ENCODE measurements at places on chromosomes 5 and 9.

DNA sequence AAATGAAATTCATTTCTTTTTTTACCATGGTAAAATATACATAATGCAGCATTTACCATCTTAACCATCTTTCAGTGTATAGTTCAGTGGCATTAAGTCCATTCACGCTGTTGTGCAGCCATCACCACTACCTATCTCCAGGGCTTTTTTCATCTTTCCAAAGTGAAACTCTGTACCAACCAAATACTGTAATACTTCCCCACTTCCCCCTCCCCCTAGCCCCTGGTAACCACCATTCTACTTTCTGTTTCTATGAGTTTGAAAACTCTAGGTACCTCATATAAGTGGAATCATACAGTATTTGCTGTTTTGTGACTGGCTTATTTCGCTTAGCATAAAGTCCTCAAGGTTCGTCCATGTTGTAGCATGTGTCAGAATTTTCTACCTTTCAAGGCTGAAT lies 23.4 kb downstream of the SPAAR start:
- DNase-seq, result no peak

DNA sequence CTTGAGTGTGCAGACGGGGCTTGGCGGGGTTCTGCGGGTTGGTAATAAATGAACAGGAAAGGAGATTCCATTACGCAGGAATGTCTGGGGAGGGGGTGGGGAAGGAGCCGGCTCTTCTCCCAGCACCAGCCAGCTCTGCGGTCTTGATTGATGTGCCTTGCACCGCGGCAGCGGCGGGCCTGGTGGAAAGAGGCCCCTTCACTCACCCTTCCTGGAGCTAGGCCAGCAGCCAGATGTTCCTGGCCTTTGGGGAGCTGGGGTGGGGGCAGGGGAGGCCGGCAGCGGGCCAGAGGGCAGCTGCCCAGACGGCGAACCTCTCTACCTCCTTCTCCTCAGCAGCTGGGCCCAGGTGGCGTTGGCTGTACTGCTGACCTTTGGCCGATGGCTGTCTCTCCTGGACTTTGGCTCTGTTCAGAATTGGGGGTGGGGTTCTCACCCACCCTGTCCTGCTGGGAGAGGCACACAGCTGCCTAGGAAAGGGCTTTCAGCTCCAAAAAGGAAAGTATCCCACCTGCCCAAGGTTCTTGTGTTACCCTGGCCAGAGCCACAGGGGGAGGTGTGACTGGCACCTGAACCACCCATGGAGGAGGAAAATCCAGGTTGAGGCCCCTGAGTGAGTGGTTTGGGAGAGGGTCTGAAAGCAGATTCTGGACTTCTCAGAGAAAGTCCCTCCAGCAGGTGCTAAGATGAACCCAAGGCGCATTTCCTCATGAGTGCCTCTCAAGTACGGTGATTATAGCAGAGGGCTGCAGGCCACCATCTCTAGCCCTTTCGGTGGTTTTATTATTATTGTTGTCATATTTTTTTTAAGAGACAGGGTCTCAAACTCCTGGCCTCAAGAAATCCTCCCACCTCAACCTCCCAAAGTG lies 58.0 kb upstream of the SYNPO start:
- DNase-seq, result no peak

- no peak for DNase-seq
Observed at GRCh38 chr9:116030517-116030916, 123.1 kb upstream of the PAPPA start.

- DNase-seq, result no peak
Observed at GRCh38 chr5:146703899-146704298, 174.7 kb downstream of the PPP2R2B start.

DNA sequence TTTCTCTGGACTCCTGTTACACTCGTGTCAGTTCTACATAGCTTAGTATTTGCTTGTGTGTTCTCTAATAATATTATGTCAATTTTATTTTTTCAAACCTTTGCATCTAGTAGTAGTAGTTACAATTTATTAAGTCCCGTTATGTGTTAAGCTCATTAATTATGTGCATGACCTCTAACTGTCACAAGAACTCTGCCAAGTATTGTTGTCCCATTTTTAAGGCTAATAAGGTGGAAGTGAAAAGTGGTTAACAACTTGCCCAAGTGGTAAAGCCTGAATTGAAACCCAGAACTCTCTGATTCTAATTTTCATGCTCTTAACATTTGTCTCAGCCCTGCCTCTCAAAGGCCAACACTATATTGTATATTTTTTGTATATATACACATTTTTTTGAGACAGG lies 221.6 kb downstream of the DMRT2 start:
- no peak for DNase-seq

GRCh38 chr9:132324425-132324824 lies 30.4 kb downstream of the SETX start:
- no peak for DNase-seq

GRCh38 chr5:67194166-67194565 lies 2.4 kb downstream of the CD180 start:
- no peak for DNase-seq

DNA sequence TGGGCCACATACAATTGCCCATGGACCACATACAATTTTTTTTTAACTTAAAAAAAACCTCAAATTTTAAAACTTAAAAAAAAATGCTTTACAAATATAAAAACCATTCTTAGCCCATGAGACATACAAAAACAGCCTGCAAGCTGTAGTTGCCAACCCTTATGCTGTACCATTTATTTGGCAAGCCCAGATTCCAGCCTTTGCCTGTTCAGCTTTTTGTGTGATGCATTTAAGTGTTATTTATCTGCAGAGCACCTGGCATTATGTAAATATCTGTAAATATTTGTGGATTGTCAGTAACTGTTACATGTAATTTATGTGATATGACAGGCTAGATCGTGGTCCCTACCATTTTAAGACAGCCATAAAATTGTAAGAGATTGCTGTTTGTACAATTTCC lies 32.6 kb downstream of the HEXB start:
- DNase-seq, result no peak

Data from HEK293T (cell line).